Stimulated activated CD4-positive, alpha-beta T cell treated with anti-CD3 and anti-CD28 coated beads, TNF-alpha, amount 100 ng/mL, for 24 hours (primary cell): ENCODE measurements at places on chromosomes 11 and 22.

- no peak for DNase-seq
Observed at GRCh38 chr22:38221908-38222796, 20.4 kb downstream of the MAFF start.

DNA sequence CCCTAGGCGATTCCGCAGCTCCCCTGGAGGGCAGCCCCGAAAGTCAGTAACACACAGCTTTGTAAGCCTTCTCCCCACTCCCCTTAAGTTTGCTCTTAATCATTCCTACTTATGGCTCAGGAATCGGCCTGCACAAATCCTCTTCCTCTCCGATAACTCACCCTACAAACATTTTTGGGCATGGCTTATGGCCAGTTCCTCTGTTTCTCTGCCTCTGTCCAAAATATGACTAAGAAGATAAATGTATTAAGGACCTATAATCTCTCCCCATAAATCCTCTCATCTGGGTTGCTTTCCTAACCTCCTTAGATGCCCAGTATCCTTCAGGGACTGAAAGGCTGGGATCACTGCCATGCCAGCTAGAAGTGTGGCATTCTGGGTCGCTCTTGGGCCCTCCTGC lies 41.0 kb downstream of the PAMR1 start:
- no peak for DNase-seq

GRCh38 chr11:112723676-112724495 lies 237.3 kb upstream of the NCAM1 start:
- no peak for DNase-seq

GRCh38 chr11:17986007-17986710 lies 26.7 kb downstream of the SERGEF start:
- no peak for DNase-seq

DNA sequence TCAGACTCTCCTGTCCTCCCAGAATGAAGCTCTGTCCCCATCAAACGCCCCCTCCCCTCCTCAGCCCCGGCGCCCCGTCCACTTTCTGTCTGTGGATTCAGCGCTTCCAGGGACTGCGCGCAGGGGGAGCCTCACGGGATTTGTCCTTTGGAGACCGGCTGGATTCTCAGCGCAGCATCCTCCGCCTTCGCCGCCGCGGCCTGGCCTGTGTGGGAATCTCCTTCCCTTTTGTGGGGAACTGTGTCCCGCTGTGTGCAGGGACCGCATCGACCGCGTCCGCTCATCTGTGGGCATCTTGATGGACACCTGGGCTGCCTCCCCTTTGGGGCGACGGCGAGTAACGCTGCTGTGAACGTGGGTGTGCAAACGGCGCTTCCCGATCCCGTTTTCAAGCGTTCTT lies 1.1 kb upstream of the SCT start:
- no peak for DNase-seq
